Stimulated activated CD4-positive, alpha-beta T cell treated with anti-CD3 and anti-CD28 coated beads, Interleukin-1b, Interleukin-23, amount 100 ng/mL, for 48 hours (primary cell): ENCODE measurements at places on chromosomes 6 and 20.

DNA sequence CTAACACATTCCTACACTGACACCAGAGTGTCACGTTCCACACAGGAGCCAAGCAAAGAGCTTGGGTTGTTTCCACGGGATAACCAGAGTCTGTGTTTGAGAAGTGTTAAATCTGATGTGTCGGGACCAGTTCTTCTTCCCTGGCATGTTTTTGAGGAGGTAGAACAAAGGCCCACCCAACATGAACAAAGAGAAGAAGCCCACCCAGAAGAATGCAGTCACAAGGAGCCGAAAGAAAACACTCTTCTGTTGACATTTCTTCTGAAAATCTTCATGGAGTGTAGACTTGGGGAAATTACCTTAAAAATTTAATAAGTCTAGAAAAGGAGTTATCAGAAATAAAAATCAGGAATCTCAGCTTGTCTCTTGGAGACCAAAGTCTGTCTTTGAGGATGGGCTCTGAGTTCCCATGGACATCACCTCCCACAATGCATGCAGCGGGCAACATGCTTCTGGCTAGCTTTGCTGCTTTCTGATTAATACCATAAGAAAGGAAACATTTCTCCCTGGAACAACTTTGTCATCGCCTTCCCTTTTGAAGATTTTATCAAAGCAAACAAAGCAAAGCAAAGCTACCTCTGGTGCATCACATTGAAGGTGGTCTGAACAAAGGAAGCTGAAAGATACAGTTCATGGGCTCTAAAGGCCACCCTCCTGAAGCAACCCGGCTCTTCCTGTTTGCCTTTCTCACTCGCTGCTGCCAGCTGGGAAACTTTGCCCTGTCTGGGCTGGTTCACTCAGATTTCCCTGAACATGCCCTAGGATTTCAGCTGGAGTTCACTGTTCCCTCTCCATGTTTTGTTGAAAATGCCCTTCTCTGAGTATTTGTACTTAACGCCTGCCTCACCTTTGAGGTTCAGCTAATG is 448.1 kb downstream of the KIF16B start:
- no peak for DNase-seq

GRCh38 chr6:100307561-100307960 is 157.2 kb downstream of the SIM1 start:
- DNase-seq = no peak

DNA sequence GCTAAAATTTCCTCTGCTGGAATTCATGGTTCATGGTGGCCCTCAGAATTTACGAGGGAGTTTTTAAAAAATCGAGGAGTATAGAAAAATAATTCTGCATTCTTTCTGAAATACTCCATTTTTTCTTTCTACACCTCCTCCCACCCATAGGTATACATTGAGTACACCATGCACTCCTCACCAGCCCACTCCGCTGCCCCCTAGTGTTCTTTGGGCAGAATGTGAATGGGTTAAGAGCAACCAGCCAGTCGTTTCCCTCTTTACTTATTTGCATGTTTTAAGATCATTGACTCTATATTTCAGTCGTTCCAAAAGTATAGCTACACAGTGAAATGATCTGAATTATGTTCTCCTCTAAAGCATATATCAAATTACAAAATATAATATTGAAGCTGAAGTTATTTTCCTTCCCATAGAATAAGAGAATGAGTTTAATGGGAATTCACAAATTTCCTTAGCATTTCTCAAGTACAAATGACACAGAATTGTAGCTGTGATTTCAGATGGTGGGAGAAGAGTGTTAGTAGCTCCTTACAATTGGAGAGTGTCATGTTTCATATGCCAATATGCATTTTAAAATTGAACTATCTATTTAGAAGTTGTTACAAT is 977.7 kb upstream of the SLC35B3 start:
- DNase-seq = no peak

- no peak for DNase-seq
These were observed 217.8 kb downstream of the MAFB start for GRCh38 chr20:40471261-40471629.

- peak; percentile 44 for DNase-seq
These were observed 1.0 kb downstream of the CALHM6 start for GRCh38 chr6:116461932-116462885.

- DNase-seq = no peak
These were observed 205.0 kb upstream of the EPHA7 start for GRCh38 chr6:93624408-93624807.

DNA sequence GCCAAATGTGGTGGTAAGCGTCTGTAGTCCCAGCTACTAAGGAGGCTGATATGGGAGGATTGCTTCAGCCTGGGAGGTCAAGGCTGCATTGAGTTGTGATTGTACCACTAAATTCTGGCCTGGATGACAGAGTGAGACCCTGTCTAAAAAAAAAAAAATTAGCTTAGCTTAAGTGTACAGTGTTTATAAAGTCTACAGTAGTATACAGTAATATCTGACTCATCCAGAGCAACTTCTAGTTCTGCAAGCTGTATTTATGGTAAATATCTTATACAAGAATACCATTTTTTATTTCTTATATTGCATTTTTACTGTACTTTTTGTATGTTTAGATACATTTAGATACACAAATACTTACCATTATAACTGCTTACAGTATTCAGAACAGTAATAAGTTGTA is 58.1 kb downstream of the UQCC1 start:
- no peak for DNase-seq
